ENCODE measurements at places on chromosomes 4 and X. TPM values are rescaled to one million over a fixed set of nuclear protein-coding genes. Genes with fewer than 3 reads are reported as not detected.

Gene SLC6A14
- not detected for polyA plus RNA-seq

Gene TTC29
- not detected for polyA plus RNA-seq

Gene ASMT
- polyA plus RNA-seq = not detected

Gene TEX13C
- not detected for polyA plus RNA-seq

Gene CDS1
- polyA plus RNA-seq = 11.6 TPM

Gene ARX
- 0.10 TPM for polyA plus RNA-seq

Gene PABPC1L2B
- polyA plus RNA-seq = not detected

Gene CTPS2
- polyA plus RNA-seq = 6.0 TPM

Gene PGK1
- polyA plus RNA-seq = 190 TPM

Data from sigmoid colon (tissue), 7 donors.